Fibroblast of upper back skin (primary cell): ENCODE measurements at places on chromosomes 6 and 20.

GRCh38 chr20:13028673-13029072 lies 19.9 kb downstream of the SPTLC3 start:
- no peak for DNase-seq

- no peak for DNase-seq
These were observed 696.7 kb upstream of the MARCKS start for GRCh38 chr6:113160306-113161017.

DNA sequence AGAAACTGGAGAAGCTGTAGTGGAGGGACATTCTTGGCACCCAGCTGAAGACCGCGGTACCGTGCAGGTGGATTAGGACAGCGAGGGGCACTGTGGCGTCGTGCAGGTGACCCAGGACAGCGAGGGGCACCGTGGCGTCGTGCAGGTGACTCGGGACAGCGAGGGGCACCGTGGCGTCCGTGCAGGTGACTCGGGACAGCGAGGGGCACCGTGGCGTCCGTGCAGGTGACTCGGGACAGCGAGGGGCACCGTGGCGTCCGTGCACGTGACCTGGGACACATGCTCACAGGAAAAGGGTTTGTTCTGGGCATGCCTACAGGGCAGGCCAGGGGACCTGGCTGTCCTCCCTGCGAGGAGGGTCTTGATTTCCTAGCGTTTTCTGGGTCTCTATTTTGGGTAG lies 29.2 kb upstream of the SMOC2 start:
- no peak for DNase-seq

DNA sequence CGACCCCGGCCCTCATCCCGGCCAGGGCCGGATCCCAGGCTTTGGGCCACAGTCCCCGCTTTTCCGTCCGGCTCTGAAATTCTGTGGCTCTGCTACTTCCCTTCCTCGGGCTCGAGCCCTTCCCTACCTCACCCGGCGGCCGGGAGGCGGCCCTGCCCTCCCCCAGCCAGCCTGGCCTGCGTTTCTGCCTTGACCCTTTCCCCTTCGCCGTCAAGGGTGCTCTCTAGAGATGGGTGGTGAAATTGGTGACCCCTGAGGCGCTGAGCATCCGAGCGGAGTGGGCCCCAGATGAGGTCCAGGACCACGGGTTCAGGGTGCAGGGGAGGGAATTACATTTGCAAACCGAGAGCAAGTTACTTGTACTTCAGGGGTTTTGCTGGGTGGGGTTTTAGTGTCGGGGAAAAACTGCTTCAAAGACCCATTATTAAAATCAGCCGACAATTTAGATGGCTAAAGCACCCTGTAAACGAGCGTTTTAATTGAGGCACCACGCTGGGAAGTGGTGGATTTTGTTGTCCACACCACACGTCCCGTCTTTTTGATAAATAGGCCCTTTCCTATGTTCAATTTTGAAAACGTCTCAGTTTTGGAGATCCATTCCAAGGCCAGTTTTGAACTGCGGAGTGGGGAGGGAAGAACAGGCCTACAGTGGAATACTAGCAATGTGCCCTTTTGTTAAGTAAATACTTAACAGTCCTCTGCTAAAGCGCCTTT lies 9.9 kb downstream of the TFAP2A start:
- no peak for DNase-seq
